ENCODE measurements at places on chromosomes 5 and 9.
A peak's percentile ranks its signal among the peaks of the same experiment; 100 is the strongest.

GRCh38 chr5:149940077-149940574 lies 4.5 kb downstream of the PDE6A start:
- H3K4me3 ChIP-seq: no peak overlapping the region
- H3K27ac ChIP-seq: no peak overlapping the region
- no peaks in the 10 kb centered on the region for H3K36me3 ChIP-seq
- H3K27me3 ChIP-seq: no peaks in the 10 kb centered on the region

DNA sequence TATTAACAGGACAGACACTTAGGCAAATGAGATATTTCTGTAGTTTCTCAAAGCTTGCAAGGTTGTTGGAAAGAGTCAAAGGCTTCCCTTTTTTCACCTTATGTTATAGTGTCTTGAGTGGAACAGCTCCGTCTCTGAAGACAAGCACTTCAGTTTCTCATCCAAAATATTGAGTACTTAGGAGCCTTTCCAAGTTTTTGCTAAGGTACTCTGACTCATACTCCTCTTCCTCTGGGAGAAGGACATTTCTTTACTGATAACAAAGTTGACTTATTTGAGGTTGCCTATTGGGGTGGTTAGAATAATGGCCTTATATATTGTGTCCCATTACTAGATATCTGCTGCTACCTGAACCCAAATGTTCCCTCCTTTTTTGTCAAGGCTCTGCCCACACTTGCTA lies 869.6 kb downstream of the MAT2B start:
- no peaks in the 10 kb centered on the region for H3K36me3 ChIP-seq
- no peak overlapping the region for H3K27ac ChIP-seq
- no peak overlapping the region for H3K4me3 ChIP-seq
- no peaks in the 10 kb centered on the region for H3K27me3 ChIP-seq
- no peaks in the 10 kb centered on the region for H3K4me1 ChIP-seq

GRCh38 chr9:116081435-116082115 lies 72.0 kb upstream of the PAPPA start:
- H3K4me1 ChIP-seq: peaks cover 13% of the 10 kb centered on the region
- H3K27ac ChIP-seq: no peak overlapping the region
- H3K4me3 ChIP-seq: no peak overlapping the region
- H3K27me3 ChIP-seq: no peaks in the 10 kb centered on the region
- H3K36me3 ChIP-seq: no peaks in the 10 kb centered on the region

DNA sequence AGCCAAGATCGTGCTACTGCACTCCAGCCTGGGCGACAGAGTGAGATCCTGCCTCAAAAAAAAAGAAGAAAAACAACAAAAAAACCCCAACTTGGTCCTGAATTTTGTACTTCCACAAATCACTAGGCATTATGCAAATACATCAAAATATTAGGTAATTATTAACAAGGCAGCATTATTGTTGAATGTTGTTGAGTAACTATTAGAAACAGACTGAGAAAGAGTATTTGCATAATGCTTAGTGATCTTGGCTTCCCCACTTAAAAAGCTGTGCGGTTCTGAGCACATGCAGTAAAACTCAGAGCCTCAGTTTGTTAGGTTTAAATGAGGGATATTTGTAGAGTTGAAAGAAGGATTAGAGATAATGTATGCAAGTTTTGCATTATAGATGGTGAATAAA lies 64.2 kb downstream of the SCAMP1 start:
- no peak overlapping the region for H3K27ac ChIP-seq
- H3K4me3 ChIP-seq: no peak overlapping the region
- H3K27me3 ChIP-seq: no peaks in the 10 kb centered on the region
- H3K36me3 ChIP-seq: no peaks in the 10 kb centered on the region

DNA sequence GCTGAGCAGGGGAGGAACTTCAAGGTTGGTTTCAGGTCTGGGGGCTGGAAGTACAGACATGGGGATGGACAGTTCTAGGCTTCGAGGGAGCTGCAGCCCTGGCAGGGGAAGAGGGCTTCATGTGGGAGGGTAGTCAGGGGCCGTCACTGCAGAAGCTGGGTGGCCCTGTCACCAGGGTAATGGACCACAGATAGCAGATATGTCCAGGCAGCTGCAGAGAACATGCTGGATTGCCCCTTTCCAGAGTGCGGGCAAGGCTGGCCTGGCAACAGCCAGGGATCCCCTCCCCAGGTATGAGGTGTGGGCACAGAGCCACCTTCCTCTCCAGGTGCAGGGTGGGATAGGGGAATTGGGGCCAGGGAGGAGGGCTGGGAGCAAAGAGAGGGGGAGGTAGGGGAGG lies 206.5 kb downstream of the GADD45G start:
- no peaks in the 10 kb centered on the region for H3K36me3 ChIP-seq
- H3K27ac ChIP-seq: no peak overlapping the region
- peaks cover 13% of the 10 kb centered on the region for H3K4me1 ChIP-seq

- DNase-seq: no peak
- peak overlapping the region; percentile 0 for H3K27ac ChIP-seq
- no peak overlapping the region for H3K4me3 ChIP-seq
- no peaks in the 10 kb centered on the region for H3K27me3 ChIP-seq
Measured at GRCh38 chr9:88789785-88790184, 201.5 kb upstream of the S1PR3 start.

GRCh38 chr9:130563797-130564196 lies 15.6 kb upstream of the FUBP3 start:
- no peaks in the 10 kb centered on the region for H3K4me1 ChIP-seq
- no peak for DNase-seq
- H3K36me3 ChIP-seq: no peaks in the 10 kb centered on the region
- no peak overlapping the region for H3K4me3 ChIP-seq
- no peaks in the 10 kb centered on the region for H3K27me3 ChIP-seq

DNA sequence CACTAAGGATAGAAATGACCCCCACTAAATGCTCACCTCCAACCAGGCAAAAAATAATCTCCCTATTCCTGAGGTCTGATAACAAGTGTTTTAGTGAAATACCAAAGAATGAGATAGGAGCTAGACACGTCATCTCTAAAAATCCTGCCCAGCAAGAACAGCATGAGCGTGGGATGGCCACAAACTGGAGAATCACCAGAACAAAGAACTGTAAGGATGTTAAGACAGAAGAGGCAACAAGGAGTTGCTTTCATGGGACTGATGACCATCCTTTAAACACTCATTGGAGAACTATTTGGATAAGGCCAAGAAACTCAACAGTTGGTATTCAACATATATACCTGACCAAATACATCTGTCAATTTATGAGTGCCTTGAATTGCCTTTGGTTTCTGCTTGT lies 113.7 kb downstream of the RASEF start:
- DNase-seq: no peak
- H3K27me3 ChIP-seq: no peaks in the 10 kb centered on the region
- H3K4me1 ChIP-seq: no peaks in the 10 kb centered on the region
- no peak overlapping the region for H3K27ac ChIP-seq
- no peaks in the 10 kb centered on the region for H3K36me3 ChIP-seq
- H3K4me3 ChIP-seq: no peak overlapping the region

- H3K4me3 ChIP-seq: no peak overlapping the region
- no peak for DNase-seq
- no peaks in the 10 kb centered on the region for H3K27me3 ChIP-seq
- H3K27ac ChIP-seq: no peak overlapping the region
Measured at GRCh38 chr9:4541281-4541680, 51.0 kb downstream of the SLC1A1 start.

DNA sequence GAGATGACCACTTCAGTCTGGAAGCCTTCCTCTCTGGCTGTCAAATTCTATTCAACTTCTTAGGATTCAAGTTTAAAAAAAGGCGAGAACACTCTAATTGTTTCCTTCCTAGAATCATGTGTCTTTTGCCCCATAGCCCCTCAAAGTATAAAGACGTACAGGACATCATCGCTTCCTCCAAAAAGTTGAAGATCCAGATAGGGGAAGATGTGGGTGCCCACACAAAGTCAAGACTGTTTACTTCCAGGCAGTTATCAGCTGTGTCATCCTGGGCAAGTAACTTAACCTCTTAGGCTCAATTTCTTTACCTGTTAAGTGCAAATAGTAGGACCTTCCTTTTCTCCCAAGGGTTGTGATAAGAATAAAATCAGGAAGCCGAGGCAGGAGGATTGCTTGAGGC lies 40.1 kb downstream of the PPARGC1B start:
- no peak for DNase-seq
- no peak overlapping the region for H3K4me3 ChIP-seq
- no peaks in the 10 kb centered on the region for H3K27me3 ChIP-seq
- peaks cover 60% of the 10 kb centered on the region for H3K4me1 ChIP-seq
- H3K36me3 ChIP-seq: no peaks in the 10 kb centered on the region
- peak overlapping the region; percentile 94 for H3K27ac ChIP-seq

GRCh38 chr5:138951986-138952735 lies 77.0 kb upstream of the LRRTM2 start:
- H3K36me3 ChIP-seq: peaks cover 1% of the 10 kb centered on the region
- peak overlapping the region; percentile 76 for H3K27ac ChIP-seq
- peaks cover 37% of the 10 kb centered on the region for H3K4me1 ChIP-seq
- peak; percentile 50 for DNase-seq
- no peaks in the 10 kb centered on the region for H3K27me3 ChIP-seq

DNA sequence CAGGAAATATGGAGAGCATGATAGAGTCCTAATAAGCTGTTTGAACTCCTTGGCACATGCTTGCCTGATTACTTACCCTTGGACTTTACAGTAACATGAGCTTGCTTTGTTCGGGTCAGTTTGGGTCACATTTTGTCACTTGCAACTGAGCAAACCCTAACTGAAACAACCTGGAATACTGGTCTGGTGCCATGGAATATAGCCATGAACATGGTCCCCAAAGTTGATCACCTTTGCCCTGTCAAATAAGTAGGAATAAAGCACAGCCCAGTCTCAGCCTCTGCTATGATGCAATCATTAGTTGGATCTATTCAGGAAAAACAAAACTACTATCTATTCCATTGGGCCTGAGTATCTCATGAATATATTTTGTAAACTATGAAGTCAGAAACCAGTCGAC lies 18.2 kb downstream of the CDO1 start:
- no peak for DNase-seq
- no peak overlapping the region for H3K4me3 ChIP-seq
- no peaks in the 10 kb centered on the region for H3K27me3 ChIP-seq
- H3K27ac ChIP-seq: no peak overlapping the region

GRCh38 chr5:66840511-66841013 lies 244.4 kb downstream of the MAST4 start:
- H3K4me3 ChIP-seq: no peak overlapping the region
- DNase-seq: no peak
- H3K4me1 ChIP-seq: no peaks in the 10 kb centered on the region
- no peak overlapping the region for H3K27ac ChIP-seq

- H3K27ac ChIP-seq: no peak overlapping the region
- H3K36me3 ChIP-seq: no peaks in the 10 kb centered on the region
- no peak for DNase-seq
- H3K27me3 ChIP-seq: peaks cover 70% of the 10 kb centered on the region
- H3K4me1 ChIP-seq: peaks cover 35% of the 10 kb centered on the region
Measured at GRCh38 chr5:161545344-161546094, 1.0 kb downstream of the GABRB2 start.

DNA sequence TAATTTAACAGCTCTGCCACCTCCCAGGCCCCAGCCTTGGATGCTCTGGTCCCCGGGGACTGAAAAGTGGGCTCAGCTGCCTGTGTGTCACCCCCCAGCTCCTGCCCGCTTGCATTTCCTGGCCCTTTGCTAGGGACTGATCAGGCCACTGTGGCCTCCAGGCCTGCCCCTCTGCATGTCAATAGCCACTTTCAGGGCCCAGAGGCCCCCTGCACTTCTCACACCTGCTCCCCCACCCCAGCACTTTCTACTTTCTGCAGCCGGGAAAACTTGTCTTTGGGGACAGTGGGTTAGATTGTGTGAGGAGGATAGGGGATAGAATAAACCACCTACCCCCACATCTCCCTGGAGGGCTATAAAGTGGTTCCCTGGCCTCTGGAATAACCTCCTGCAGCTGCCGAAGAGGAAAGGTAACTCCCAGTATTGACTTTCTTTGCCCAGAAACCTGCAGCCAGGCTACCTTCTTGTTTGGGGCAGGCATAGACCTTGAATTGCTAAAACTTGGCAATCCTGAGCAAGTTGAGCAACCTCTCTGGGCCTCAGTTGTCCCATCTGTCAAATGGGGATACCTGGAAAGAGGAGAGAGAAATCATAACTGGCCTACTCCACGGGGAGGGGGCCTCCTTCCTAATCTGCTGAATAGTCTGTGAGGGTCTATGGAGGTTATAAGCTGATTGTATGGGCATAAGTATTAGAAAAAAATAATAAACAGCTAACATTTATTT lies 7.8 kb downstream of the AIF1L start:
- no peaks in the 10 kb centered on the region for H3K27me3 ChIP-seq
- DNase-seq: no peak
- H3K36me3 ChIP-seq: no peaks in the 10 kb centered on the region
- no peak overlapping the region for H3K27ac ChIP-seq

- no peaks in the 10 kb centered on the region for H3K27me3 ChIP-seq
- no peak for DNase-seq
- H3K27ac ChIP-seq: no peak overlapping the region
- H3K36me3 ChIP-seq: no peaks in the 10 kb centered on the region
Measured at GRCh38 chr5:125023673-125024072, 277.2 kb upstream of the ZNF608 start.

DNA sequence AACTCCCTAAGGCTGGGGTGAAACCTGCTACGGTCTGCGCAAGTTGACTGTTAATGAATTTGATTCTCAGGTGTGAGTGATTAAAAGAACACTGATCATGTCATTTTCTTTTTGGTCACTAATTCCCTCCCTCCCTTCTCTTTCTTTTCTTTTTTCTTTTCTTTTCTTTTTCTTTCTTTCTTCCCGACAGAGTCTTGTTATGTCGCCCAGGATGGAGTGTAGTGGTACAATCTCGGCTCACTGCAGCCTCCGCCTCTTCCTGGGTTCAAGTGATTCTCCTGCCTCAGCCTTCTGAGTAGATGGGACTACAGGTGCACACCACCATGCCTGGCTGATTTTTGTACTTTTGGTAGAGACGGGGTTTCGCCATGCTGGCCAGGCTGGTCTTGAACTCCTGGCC lies 2.6 kb downstream of the ANXA1 start:
- H3K27me3 ChIP-seq: no peaks in the 10 kb centered on the region
- H3K4me3 ChIP-seq: peak overlapping the region; percentile 52
- peak overlapping the region; percentile 74 for H3K27ac ChIP-seq
- peaks cover 33% of the 10 kb centered on the region for H3K4me1 ChIP-seq

- no peaks in the 10 kb centered on the region for H3K4me1 ChIP-seq
- no peak overlapping the region for H3K4me3 ChIP-seq
- no peaks in the 10 kb centered on the region for H3K27me3 ChIP-seq
- no peak for DNase-seq
- H3K36me3 ChIP-seq: no peaks in the 10 kb centered on the region
- no peak overlapping the region for H3K27ac ChIP-seq
Measured at GRCh38 chr9:75858497-75859092, 31.9 kb upstream of the PCSK5 start.
